IPS DF 6.9 (cell line): ENCODE measurements at places on chromosomes 7 and 10.

DNA sequence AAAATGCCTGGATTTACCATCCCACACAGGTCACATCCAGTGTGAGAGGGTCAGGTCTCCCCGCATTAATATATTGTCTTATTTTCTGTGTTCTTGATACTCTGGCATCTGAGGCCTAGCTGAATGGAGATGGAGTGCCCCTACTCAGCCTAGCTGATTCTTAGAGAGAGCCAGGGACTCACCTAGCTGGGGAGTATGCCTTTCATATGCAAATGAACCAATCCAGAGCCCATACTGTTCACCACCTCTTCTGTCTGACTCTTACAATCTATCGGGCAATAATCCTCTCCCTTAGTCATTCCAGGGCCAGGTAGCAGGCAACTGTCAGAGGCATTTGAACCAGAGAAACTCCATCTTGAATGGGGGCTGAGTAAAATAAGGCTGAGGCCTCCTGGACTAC lies 46.3 kb downstream of the LBX1 start:
- no peaks in the 10 kb centered on the region for H3K36me3 ChIP-seq
- H3K4me1 ChIP-seq, result peaks cover 5% of the 10 kb centered on the region
- H3K27ac ChIP-seq, result no peak overlapping the region
- no peak overlapping the region for H3K4me3 ChIP-seq
- DNase-seq, result no peak

GRCh38 chr10:95730233-95730632 lies 25.7 kb upstream of the ENTPD1 start:
- DNase-seq, result no peak
- H3K27ac ChIP-seq, result no peak overlapping the region
- H3K27me3 ChIP-seq, result no peaks in the 10 kb centered on the region; the same call in 1 of the 2 replicates
- H3K36me3 ChIP-seq, result no peaks in the 10 kb centered on the region

DNA sequence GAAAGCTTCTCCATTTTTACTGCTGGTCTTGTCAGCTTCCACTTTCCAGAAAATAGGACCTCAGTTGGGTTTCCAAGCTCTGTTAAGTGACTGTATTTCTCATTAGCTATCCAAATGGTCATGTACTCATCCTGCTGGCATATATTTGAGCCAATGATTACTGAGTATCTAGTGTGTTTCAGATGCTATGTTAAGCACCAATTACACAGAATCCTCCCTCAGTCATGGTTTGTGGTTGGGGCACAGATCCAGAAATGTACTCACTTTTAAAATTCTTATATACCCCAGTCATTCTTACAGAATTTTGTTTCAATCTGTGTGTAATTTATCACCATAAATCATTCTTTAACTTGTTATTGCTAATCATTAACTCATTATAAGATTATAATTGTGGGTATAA lies 362.3 kb upstream of the MTPN start:
- no peaks in the 10 kb centered on the region for H3K27me3 ChIP-seq
- H3K4me3 ChIP-seq, result no peak overlapping the region
- no peaks in the 10 kb centered on the region for H3K36me3 ChIP-seq
- no peaks in the 10 kb centered on the region for H3K4me1 ChIP-seq
- DNase-seq, result no peak

DNA sequence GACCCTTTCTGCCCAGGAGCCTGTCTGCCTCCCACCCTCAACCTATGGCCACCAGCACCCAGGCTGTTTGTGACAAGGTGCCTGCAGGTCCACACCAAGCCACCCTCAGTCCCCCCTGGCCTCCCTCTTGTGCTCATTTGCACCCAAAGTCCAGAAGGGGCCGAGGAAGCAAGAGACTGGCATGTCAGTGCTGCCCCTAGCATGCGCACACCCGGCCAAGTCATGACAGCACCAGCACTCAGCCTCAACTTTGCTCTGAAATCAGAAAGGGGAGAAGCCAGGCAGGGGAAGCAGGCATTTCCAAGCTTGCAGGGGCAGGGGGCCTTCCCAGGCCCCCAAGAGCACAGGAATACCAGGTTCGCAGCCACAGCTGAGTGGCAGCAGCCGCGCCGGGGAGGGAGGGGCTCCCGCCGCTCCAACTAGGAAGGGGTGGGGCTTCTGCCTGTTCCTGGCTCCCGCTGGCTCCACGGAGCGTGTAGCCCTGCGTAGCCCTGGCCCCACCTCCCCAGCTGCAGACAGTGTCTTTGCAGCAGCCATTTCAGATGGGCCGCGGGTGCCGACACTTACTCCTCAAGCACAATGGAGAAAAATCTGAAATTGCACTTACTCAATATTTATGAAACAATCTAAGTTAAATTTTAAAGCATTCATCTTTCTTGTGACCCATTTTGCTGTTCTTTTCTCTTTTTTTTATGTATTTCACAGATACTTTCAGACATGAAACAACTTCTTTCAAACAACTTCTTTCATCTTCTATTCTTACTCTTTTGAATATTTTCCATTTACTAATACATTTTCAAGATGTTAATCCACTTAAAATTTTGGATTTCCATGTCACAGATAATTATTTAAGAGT lies 54.9 kb upstream of the ABCB5 start:
- no peak overlapping the region for H3K4me3 ChIP-seq
- no peak for DNase-seq
- H3K27ac ChIP-seq, result no peak overlapping the region
- no peaks in the 10 kb centered on the region for H3K27me3 ChIP-seq
- no peaks in the 10 kb centered on the region for H3K36me3 ChIP-seq

- H3K4me1 ChIP-seq, result peaks cover 3% of the 10 kb centered on the region
- H3K36me3 ChIP-seq, result no peaks in the 10 kb centered on the region
- H3K27ac ChIP-seq, result no peak overlapping the region
- no peak for DNase-seq
These were observed 15.8 kb upstream of the LYZL2 start for GRCh38 chr10:30645340-30645827.

GRCh38 chr7:2521952-2522591 lies 2.5 kb downstream of the LFNG start:
- H3K27me3 ChIP-seq, result peaks cover 4% of the 10 kb centered on the region; the same call in 1 of the 2 replicates
- H3K4me1 ChIP-seq, result peaks cover 40% of the 10 kb centered on the region
- no peak for DNase-seq
- no peak overlapping the region for H3K27ac ChIP-seq

DNA sequence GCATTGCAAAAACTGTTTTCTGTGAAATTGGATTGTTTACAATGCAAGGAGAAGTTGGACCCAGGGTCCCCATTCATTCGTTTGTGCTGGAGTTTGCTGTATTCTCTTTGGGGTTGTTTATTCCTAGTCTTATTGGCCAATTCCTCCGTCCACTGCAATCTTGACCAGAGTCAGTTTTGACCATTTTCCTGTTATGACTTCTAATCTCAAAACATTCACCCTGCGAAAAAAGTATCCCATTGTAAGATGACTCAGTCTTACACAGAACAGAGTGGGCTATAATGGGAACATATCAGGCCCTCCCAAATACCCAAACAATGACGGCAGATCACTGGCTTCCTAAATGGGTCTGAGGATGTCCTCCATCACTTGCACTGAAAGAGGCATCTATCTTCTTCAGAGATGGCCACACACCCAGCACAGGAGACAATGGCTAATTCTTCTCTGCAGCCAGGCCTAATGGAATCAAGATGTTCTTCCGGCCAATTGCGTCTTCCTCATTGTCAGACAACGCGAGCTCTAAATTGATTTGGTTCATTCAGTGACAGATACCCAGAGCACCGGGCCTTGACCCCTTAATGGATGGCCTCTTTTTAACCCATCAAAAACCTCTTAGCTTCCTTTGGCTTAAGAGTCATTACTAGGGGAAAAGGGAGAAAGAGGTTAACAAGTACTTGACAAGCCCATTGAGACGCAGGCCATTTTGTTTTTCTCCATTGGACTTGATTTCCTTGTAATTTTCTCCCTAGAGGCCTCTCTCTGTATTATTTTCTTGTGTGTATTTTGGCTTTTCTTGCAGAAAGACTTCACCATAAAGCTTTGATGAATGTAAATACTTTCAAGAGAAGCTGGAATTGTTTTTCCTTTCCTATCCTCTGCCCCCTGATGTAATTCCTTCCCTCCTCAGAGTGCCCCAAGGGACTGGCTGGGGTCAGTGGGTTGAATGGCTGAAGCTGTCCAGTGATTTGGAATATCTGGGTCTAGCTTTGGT lies 129.6 kb downstream of the PRPF18 start:
- H3K36me3 ChIP-seq, result no peaks in the 10 kb centered on the region; the same call in 1 of the 2 replicates
- H3K27ac ChIP-seq, result no peak overlapping the region
- no peak overlapping the region for H3K4me3 ChIP-seq
- H3K4me1 ChIP-seq, result no peaks in the 10 kb centered on the region

- H3K4me1 ChIP-seq, result peaks cover 3% of the 10 kb centered on the region; the same call in 1 of the 2 replicates
- no peaks in the 10 kb centered on the region; the same call in 1 of the 2 replicates for H3K27me3 ChIP-seq
- DNase-seq, result no peak
- no peaks in the 10 kb centered on the region for H3K36me3 ChIP-seq
These were observed 35.9 kb upstream of the ELMO1 start for GRCh38 chr7:37484426-37485073.

DNA sequence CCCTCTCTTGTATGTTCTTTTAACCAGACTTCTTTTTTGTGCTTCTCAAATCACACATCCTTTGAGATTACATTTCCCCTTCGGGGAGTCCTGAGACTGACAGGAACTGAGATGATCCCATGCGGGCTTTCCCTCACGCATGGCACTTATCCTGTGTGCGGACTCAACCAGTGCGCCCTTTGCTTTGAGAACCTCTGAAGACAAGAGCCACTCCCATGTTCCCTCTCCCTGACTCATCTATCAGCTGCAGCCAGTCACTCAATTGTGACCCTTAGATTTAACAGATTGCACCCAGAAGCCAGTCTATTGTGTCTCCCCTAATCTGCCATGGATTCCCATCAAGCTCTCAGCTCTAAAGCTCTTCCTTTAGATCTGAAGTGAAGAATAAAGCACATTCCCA lies 353.9 kb upstream of the MEOX2 start:
- no peaks in the 10 kb centered on the region for H3K4me1 ChIP-seq
- H3K36me3 ChIP-seq, result no peaks in the 10 kb centered on the region
- DNase-seq, result no peak
- H3K27ac ChIP-seq, result no peak overlapping the region
- no peak overlapping the region for H3K4me3 ChIP-seq
- H3K27me3 ChIP-seq, result no peaks in the 10 kb centered on the region
